Amniotic epithelial cell (primary cell): ENCODE measurements at places on chromosomes 5 and 9.
A peak's percentile ranks its signal among the peaks of the same experiment; 100 is the strongest.

- no peak for DNase-seq
These were observed 78.8 kb upstream of the STK32A start for GRCh38 chr5:147156012-147156411.

- DNase-seq = peak; percentile 88
These were observed 574.8 kb downstream of the PSAT1 start for GRCh38 chr9:78871452-78872331.

GRCh38 chr9:133845440-133845839 lies 107.3 kb upstream of the SARDH start:
- DNase-seq = no peak

GRCh38 chr5:57032151-57032551 lies 80.2 kb upstream of the MIER3 start:
- no peak for DNase-seq

GRCh38 chr5:16005225-16005624 lies 174.4 kb downstream of the MARCHF11 start:
- DNase-seq = no peak

- peak; percentile 88 for DNase-seq
These were observed 980 bp downstream of the COL5A1 start for GRCh38 chr9:134642385-134643181.

DNA sequence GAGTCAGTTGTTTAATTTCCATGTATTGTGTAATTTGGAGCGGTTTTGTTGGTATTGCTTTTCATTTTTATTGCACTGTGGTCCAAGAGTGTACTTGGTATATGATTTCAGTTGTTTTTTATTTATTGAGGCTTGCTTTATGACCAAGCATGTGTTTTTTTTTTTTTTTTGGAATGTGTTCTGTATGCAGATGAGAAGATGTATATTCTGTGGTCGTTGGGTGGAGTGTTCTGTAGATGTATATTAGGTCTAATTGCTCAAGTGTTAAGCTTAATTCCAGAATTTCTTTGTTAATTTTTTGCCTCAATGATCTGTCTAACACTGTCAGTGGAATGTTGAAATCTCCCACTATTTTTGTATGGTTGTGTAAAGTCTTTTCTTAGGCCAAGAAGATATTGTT lies 23.4 kb downstream of the ADGRV1 start:
- no peak for DNase-seq

- peak; percentile 53 for DNase-seq
These were observed 29.7 kb downstream of the SMIM15 start for GRCh38 chr5:61132559-61132958.

- DNase-seq = no peak
These were observed 135.9 kb upstream of the FBN2 start for GRCh38 chr5:128673970-128674369.

DNA sequence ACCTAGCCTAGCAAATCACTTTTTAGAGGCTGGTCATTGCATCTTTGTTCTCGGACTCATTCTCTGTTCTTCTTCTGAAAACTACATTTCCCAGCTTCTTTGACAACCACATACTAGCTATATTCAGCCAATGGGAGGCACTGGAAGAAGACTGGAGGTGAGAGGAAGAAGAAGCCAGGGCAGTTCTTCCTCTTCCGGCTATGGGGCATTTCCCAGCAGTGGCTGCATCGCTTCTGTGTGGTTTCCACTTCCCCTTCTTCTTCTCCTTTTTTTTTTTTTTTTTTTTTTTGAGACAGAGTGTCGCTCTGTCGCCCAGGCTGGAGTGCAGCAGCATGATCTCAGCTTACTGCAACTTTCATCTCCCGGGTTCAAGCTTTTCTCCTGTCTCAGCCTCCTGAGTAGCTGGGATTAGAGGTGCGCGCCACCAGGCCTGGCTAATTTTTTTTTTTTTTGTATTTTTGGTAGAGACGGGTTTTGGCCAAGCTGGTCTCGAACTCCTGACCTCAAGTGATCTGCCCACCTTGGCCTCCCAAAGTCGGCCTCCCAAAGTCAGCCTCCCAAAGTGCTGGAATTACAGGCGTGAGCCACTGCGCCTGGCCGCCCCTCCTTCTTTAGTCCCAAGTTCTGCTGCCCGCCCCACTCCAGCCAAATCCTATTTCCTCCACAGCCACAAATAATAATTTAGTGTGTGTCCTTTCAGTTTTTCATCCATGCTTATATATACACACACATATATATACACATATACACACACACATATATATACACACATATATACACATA lies 6.9 kb upstream of the UBAP1 start:
- DNase-seq = no peak

DNA sequence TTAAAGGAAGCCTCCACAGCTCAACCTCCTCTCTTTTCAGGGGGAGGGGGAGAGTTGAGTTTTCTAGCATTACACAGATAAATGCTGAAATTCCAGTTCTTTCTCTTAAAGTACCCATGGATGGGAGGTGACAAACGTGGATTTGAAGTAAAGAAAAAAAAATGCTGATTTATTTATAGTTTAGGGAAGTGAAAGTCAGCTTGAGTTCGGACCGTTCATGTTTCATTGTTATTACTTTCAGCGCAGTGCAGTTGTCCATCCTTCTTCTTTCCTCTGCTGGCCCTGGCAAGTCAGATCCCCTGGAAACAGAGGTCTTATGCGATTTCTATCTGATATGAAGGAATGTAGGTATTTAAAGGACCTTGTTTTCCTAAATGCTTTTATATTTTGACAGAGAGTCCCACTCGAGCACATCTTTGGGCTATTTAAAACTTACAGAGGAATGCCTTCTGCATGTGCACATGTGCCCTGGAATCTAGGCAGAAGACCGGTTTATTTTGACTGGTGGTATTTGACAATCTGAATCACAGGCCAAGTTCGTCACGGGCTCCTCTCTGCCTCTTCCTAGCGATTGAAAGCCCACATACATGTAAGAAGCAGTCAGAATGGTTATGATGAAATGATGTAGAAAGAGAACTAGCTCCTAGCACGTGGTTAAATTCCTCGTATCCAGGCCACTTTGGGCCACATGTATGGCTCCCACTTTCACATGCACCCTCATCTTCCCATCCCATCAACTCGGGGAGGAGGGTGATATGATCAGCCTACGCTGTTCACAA lies 385.2 kb upstream of the KLF4 start:
- DNase-seq = no peak
